ENCODE measurements at places on chromosomes 6 and 20.

DNA sequence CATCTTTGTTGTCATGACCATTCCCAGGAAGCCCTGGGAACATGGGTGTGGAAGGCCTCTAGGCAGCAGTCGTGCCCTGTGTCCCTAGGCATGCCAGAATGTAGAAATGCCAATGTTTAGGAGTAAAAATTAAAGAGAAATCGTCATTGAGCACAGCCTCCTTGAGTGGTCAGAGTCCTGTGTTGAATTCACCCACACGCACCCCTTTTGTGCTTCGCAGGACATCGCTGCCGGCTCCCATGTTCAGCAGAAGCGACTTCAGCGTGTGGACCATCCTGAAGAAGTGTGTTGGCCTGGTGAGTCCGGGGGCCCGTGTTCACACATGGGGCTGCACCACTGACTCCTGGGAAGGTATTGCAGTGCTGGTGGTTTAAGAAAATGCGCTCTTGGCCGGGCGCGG, 25.1 kb downstream of the OSBPL2 start:
- DNase-seq, result no peak

DNA sequence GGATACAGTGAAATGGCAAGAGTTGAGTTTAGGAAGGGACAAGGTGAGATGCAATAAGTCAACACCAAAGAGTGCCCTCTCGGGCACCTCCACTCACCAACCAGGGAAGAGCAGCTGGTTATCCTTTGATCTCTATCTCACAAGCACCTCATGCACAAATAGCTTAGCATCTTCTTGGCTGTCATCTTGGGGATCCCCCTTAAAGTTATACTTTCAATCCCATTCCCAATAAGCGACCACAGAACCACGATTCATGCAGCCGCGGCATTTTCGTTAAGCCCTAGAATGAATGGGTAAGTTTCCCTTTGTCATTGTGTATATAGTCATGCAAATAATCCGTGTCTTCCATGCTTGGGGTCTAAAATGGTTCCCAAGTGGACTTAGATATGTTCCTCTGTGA, 73.5 kb downstream of the ADTRP start:
- no peak for DNase-seq

DNA sequence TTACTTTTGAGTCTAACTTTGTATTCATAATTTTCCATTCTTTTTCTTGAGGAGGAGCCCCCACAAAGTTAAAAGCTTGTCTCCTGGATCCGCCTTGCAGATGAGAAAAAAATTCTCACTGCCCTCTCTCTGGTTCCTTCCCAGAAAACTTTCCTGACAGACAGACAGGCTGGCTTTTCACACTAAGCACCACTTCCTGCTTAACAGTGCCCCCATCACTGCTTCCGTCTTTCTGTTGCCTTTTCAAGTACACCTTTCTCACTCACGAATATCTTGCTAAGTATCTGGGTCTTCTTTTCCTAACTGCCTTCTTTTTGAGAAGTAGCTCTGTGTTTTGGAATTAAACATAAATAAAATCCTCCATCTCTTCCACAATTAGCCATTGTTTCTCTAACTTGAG, 19.8 kb upstream of the LMBRD1 start:
- no peak for DNase-seq

DNA sequence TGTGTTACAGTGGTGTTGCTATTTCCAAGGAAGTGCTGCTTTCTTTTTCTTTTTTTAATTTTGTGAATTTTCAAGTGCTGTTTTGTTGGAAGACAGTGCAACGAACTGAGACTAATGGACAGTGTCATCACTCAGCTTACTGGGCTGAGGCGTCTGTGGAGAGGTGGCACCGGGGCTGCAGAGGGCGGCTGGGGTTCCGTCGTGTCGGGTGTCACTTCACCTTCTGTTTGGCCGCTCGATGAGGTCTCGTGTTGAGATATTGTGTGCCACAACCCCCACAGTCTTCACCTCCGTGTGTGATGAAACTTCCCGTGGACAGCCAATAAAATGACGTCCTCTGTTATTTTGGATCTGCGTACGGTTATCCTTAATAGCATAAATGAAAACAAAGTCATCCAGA, 149.4 kb upstream of the SNX9 start:
- no peak for DNase-seq

- DNase-seq, result no peak
Observed at GRCh38 chr6:99491171-99491570, 24.1 kb downstream of the USP45 start.

DNA sequence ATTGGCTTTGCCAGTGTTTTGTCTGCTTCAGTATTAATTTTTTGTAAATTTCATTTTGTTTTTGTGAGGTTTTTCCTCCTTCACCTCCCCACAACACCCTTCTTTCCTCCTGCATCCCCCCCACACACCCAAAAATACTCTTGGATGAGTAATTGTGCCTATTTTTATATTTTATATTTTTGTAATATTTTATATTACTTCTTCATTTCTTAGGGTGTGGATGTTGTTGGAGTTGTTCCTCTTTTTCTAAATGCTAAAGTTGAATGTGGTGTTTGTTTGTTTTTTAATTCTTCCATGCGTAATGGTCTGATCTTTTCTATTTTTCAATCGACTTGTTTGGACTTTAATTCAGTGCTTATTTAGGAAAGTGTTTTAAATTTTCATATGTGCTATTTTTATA, 420.5 kb upstream of the SOX4 start:
- DNase-seq, result no peak

GRCh38 chr6:26426691-26427450, 13.4 kb upstream of the BTN3A3 start:
- no peak for DNase-seq

GRCh38 chr6:106475284-106475683, 114.8 kb downstream of the CRYBG1 start:
- DNase-seq, result no peak
